ENCODE measurements at places on chromosomes 4 and X. TPM values are rescaled to one million over a fixed set of nuclear protein-coding genes. Genes with fewer than 3 reads are reported as not detected.

C4orf54 gene
- 0.20 TPM for total RNA-seq

TGIF2LX gene
- total RNA-seq = not detected

MRFAP1 gene
- 128 TPM for total RNA-seq

SYN1 gene
- 37.2 TPM for total RNA-seq

SHISA3 gene
- total RNA-seq = 0.99 TPM

NHSL2 gene
- total RNA-seq = 19.2 TPM

REPS2 gene
- total RNA-seq = 61.1 TPM

FREM3 gene
- total RNA-seq = 3.0 TPM

TCEAL6 gene
- total RNA-seq = 5.1 TPM

USP17L11 gene
- not detected for total RNA-seq

MAGEA4 gene
- not detected for total RNA-seq

NDNF gene
- 130 TPM for total RNA-seq

CCNA2 gene
- total RNA-seq = 17.4 TPM

G6PD gene
- total RNA-seq = 18.4 TPM

NAA15 gene
- 37.6 TPM for total RNA-seq

FAM149A gene
- 20.4 TPM for total RNA-seq

FAM9B gene
- not detected for total RNA-seq

CT45A5 gene
- 0.89 TPM for total RNA-seq

TBX22 gene
- 0.30 TPM for total RNA-seq

PNMA6E gene
- total RNA-seq = not detected

UGT2B15 gene
- total RNA-seq = not detected

CXCL1 gene
- 4.8 TPM for total RNA-seq
